Effector CD8-positive, alpha-beta T cell (primary cell): ENCODE measurements at places on chromosomes 5 and 9.

- peak; percentile 43 for DNase-seq
Observed at GRCh38 chr9:95127249-95128176, 190.0 kb downstream of the FANCC start.

- no peak for DNase-seq
Observed at GRCh38 chr9:93674580-93675335, 98.4 kb downstream of the PHF2 start.

DNA sequence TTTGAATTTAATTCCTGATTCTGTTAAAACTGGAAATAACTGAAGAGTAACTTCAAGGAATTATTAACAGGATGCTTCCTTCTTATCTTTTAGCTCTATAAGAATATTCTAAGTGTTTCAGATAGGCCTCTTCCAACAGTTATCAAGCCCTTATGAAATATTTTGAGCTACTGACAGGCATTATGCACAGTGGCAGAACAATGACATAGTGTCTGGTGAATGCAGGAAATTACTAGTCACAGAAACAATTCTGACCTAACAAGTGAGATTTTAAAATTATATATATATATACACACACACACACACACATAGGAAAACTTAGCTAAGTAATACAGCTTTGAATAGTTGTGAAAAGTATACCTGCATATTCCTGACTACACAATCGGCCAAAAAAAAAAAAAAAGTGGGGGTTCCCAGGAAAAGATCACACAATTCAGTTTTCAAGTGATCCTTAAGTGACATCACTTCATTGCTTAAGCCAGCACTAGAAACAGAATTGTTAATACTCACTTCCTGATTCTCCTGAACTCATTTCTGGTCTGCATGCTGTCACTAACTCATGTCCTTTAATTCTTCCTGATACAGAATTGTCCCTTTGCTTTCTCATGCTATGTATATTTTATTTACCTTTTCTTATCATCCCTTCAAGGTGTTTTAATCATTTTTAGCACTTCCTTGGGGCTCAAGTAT, 77.3 kb downstream of the SLC25A46 start:
- no peak for DNase-seq

GRCh38 chr5:18305288-18305924, 671.1 kb downstream of the TAF11L14 start:
- no peak for DNase-seq

- DNase-seq, result no peak
Observed at GRCh38 chr5:16737620-16738364, 121.0 kb upstream of the RETREG1 start.
